Nucleus accumbens (tissue), 56 donors: ENCODE measurements at places on chromosomes 11 and 22.
A peak's percentile ranks its signal among the peaks of the same experiment; 100 is the strongest.

- no peak for DNase-seq
Measured at GRCh38 chr11:28547321-28547741, 439.1 kb downstream of the METTL15 start.

- no peak for DNase-seq
Measured at GRCh38 chr22:21448627-21449416, 18.4 kb upstream of the TMEM191C start.

DNA sequence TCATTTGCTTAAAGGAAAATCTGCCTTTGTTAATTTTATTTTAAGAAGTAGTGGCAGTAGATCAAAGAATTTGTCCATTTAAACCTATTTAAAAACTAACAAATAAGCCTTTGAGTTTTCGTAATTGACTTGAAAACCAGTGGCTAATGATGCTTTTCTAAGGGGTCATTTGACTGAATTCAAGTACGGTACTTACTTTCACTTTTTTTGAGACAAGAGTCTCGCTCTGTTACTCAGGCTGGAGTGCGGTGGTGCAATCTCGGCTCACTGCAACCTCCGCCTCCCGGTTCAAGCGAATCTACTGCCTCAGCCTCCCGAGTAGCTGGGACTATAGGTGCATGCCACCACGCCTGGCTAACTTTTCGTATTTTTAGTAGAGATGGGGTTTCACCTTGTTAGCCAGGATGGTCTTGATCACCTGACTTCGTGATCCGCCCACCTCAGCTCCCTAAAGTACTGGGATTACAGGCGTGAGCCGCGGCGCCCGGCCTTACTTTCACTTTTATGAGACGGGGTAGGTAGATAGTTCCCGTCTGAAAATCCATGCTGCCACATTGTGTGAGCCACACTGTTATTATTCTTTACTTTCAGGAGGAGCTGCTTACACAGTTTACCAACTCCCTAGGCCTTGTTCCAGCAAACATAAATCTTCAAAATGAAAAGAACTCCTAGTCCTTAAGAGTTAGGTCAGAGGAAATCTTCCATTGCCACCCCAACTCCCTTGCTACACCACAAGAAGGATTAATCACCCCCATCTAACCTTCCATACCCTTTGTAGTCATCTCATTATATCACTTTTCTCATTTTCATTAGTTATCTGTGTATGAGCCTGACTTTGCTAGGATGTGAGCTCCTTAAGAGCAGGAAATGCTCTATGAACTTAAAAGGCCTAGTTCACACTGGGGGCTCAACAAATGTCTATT is 926.6 kb upstream of the CCDC90B start:
- DNase-seq, result no peak

GRCh38 chr11:95283650-95284049 is 52.6 kb upstream of the SESN3 start:
- DNase-seq, result no peak

DNA sequence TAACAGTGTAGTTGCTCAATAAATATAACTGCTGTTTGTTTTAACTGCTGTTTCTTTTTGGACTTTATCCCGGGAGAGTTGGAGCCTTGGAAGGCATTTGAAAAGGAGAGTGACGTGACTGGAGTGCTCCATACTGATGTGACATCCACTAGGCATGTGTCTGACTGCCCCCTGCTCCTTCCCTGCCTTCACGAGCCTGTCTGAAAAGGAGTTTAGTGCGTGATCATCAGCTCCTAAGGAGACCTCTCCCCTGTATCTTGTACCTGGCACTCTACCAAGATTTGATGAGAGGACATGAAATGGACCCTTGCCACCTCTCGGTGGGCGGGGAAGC is 22.9 kb downstream of the ZBTB16 start:
- no peak for DNase-seq

DNA sequence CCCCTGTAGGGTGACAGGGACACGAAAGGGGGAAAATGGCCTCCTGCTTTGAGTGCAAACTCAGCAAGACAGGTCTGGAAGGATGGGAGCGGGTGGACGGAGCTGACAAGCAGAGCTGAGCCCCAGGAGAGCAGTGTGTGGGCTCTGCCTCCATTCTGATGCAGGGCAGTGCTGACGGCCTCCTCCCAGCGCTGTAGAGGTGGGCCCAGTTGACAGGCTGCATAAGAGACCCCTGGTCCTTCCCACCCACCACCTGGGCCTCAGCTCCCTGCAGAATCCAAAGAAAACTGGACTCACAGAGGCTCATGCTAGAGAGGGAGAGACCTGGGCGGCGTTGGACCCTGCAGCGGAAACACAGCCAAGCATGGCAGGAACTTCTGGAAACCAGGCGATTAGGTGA is 1113.4 kb downstream of the BRD1 start:
- DNase-seq, result no peak

DNA sequence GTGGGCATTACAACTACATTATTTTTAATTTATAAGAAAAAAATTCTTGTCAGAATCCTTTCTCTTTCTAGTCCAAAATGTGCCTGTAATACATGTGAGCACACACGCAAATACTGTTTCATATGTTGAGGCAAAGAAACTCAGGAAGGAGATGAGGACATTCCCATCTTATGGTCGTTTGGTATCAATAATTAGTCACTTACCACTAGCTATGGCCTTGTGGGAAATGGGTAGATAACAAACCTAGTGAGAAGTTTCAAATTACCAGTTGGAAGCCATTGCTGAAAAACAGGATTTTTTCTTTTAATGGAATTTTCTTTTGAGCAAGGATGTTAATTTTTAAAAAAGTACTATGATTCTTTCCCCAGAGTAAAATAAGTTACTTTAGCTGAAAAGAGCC is 25.7 kb downstream of the AMOTL1 start:
- no peak for DNase-seq

GRCh38 chr22:50620593-50621355 is 7.2 kb downstream of the ARSA start:
- no peak for DNase-seq

GRCh38 chr11:12361682-12362081 is 15.7 kb upstream of the PARVA start:
- no peak for DNase-seq

DNA sequence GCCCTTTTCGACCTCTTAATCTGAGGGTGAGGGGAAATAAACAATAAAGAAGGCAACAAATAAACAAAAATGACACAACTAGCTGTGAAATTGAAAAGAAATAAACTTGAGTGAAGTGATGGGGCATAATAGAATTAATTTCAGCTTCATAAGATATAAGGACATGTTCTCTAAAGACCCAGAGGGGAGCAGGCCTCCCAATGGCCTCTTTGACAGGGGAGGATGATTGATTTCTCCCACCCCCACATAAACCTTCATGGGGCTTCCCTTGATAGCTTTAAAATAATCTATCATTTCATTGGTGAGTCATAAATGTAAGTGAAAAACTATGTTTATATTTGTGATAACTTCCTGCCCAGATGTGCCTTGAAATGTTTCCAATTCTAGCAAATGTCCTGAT is 226.3 kb upstream of the RAG2 start:
- DNase-seq, result no peak

GRCh38 chr11:115550291-115551059 is 46.3 kb upstream of the CADM1 start:
- DNase-seq, result no peak

DNA sequence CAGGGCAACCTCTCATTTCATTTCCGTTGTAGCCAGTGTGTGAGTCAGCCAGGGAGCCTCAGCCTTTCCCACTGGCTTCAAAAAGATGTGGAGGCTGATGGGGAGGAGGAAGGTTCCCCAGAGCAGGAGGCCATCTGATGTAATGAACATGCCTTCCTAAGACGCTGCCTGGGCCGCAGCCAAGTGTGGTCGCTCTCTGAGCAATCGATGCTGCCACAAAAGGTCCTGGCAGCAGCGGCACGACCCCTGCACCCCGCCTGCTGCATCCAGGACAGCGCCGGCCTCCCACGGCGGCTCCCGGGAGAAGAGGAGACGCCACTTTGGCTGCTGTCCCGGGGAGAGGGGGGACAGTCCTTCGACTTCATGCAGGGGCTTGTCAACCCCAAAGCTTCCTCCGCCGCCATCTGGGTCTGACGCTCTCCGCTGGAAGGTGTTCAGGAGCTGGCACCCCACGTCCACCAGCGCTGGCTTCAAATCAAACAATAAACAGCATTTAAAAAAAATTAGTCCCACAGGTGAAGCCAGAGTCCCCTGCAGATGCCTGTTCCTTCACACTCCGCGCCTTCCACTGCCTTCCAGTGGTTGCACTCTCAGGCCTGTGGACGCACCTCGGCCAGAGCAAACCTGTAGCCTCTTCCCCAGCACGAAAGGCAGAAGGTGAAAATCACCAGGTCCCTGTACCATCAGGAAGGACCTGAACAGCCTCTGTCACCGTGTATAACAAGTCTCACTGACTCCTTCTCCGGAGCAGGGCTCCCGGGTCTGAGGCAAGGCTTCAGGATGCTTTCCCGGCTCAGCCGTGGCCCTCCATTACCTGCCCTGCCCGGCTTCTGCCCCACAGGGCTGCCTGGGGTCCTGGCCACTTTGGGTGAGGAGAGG is 930.7 kb downstream of the BRD1 start:
- no peak for DNase-seq

- DNase-seq, result no peak
Measured at GRCh38 chr11:118625976-118626375, 18.6 kb downstream of the PHLDB1 start.

DNA sequence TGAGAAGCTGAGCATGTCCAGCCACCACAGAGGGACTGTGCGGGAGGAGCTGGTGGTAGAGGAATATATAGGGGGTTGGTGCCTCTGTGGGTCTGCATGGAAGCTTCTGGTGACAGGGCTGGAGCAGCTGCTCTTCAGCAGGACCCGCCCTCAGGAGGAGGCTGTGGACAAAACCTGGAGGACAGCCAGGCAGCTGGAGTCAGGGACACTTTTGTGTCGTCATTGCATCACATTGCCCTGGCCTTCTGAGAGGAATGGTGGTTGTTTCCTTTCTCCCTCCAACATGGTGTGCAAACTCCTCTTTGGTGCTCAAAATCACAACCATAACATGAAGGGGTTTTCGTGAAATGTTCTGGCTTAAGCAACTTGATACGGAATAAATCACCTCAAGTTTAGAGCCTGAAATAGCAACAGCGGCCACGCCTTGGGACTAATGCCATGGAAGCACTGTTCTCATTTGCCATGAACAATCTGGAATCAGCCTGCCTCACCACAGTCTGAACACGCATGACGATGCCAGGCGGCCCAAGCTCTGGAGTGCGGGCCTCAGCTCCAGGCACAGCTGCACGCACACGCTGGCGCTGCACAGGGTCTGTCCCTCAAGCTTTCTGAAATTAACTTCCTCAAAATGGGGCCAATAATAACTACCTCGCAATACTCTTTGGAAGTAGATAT is 17.1 kb upstream of the CSRP3 start:
- no peak for DNase-seq

DNA sequence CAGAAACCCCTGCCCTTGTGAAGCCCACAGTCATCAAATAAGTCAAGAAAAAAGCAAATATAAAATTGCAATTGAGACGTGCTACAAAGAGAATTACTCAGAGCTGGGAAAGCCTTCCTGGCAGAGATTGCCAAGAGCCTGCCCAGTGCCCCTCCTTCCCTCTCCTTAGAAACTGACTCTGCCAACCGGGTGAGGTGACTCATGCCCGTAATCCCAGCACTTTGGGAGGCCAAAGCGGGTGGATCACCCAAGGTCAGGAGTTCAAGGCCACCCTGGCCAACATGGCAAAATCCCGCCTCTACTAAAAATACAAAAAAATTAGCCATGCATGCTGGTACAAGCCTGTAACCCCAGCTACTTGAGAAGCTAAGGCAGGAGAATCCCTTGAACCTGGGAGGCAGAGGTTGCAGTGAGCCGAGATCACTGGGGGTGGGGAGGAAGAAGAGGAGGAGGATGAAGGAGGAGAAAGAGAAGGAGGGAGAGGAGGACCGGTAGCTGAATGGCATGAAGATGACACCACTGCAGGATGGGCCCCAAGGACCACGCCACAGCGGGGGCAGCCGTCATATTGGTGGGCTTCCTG is 76.1 kb upstream of the RTL6 start:
- DNase-seq, result no peak

DNA sequence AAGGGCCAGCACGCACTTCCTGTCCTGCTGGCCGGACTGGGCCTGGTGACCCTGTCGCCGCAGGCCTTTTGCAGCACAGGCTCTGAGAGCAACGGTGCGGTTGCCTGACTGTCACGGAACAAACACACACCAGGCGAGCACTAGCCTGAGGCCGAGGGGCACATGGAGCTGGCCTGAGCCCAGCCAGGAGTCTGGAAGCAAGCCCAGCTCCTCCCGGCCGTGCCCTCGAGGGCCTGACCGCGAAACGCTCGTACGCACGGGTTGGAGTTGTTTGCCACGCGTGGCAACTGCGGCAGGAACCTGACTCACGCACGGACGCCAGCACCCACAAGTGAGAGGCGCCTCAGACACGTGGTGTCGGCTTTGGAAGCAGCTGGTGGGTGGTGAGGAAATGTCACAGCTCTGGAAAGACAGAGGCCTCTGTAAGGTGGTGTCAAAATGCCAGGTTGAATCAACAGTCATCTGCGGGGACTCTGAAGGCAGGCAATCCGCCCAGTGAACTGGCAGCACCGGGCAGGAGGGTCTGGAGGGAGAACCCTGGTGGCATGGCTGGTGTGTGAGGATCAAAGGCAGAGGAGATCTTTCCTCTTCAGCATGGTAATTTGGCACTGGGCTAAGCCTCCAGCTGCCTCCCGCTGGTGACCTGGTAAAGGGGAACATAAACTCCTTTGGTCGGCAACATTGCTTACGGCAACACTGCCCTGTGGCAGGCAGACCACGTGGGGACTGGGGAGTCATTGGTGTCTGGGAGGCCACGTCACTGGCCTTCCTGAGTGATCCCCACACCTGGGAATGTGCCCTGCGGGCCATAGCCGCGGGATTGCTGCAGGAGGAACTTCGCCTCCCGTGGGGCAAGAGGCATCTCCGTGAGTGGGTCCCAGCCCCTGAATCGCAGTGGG is 15.3 kb upstream of the IL17REL start:
- DNase-seq, result peak; percentile 50

- no peak for DNase-seq
Measured at GRCh38 chr22:49777569-49778249, 50.0 kb downstream of the BRD1 start.

GRCh38 chr22:29209624-29209929 is 3.9 kb downstream of the EMID1 start:
- no peak for DNase-seq

- no peak for DNase-seq
Measured at GRCh38 chr11:123549926-123550917, 104.2 kb downstream of the SCN3B start.

- no peak for DNase-seq
Measured at GRCh38 chr11:27507557-27508322, 1.2 kb upstream of the LIN7C start.

DNA sequence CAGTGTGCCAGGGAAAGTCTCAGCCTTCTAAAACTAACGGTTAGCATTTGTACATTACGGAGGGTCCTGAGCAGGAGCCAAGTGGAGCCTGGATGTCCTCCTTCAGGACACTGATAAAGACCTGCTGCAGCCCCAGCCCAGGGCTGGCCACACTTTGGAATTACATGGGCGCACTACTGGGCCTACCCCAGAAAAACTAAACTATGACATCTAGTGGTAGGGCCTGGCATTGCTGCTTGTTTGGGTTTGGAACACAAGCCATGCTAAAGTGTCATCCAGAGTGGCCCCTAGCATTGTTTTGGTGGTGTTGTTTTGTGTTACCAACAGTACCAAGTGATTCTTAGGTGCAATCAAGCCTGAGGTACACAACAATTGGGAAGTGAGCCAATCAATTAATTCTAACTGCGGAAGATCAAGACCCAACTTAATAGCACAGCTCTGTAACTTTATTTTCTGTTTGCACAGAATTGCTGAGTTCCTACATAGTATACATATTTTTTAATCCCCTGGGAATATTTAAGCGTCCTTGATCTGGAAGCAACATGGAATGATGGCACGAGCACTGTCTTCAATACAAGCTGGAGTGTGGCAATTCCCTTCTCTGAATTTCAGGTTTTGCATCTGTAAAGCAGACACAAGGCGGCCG is 340.7 kb downstream of the LARGE1 start:
- DNase-seq, result peak; percentile 1

- no peak for DNase-seq
Measured at GRCh38 chr22:46084943-46085827, 65.1 kb upstream of the PPARA start.
